ENCODE measurements at places on chromosomes 5 and 9.
A peak's percentile ranks its signal among the peaks of the same experiment; 100 is the strongest.

DNA sequence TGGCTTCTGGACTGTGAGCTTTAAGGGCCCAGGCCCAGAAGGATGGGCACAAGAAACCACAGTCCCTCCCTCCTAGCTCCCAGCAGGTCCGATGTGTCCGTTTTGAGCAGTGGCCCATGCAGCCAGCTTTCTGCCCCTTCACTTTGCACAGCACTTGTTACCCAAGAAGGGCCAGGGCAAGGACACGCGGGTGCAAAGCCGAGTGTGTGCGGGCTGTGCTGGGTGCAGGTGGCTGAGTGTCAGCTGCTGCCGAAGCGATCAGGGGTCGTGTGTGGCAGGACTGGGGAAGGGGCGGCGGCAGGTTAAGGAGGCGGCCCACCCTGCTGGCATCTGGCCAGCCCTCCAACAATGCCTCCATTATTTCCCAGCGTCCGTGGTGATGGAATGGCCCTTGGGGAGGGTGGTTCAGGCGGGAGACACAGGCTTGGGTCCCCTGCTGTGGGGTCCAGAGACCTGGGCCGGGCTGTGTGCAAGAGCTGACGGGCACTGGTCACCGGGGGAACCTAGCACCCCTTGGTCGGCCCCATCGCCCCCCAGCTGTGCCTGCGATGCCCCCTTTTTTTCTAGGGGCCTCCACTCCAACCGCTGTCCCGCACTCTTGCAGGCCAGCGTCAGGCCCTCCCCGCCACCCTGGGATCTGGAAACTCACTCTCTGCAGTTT, 653 bp downstream of the LHX3 start:
- no peak for DNase-seq

- no peak for DNase-seq
Observed at GRCh38 chr5:126640866-126641265, 40.1 kb downstream of the PHAX start.

- DNase-seq, result no peak
Observed at GRCh38 chr9:76453785-76454184, 5.2 kb upstream of the GCNT1 start.

DNA sequence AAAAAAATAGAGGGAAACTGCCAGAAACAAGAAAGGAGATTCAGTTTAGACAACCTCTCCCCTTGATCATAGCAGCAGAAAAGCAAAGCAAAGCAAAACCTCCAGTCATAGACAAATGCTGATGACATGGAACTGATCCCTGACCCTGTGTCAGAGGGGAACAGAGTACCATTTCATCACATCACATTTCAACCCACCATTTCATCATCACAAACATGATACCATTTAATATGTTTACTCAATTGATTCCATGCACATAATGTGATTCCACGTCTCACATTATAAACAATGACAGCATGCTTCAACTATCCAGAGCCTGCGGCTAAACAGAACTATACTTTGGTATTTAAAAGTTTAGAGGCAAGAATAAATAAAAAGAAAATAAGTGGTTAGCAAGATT, 28.7 kb upstream of the ACOT12 start:
- DNase-seq, result no peak

DNA sequence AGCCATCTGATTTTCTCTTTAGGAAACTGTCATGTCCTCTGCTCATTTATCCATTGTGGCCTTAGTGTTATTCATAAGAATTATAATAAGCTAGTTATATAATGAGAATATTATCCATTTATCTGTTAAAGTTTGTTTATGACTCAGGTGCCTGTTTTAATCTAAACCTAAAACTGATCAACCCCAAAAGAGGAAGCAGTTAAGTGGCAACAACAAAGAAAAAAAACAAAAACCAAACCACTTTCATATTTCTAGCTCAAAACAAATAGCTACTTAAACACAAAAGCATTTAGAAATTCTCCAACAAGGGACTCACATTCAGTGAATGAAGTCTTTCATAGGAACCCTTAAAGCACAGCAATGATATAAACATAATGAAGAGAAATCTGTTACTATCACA, 116.4 kb downstream of the APBA1 start:
- no peak for DNase-seq

DNA sequence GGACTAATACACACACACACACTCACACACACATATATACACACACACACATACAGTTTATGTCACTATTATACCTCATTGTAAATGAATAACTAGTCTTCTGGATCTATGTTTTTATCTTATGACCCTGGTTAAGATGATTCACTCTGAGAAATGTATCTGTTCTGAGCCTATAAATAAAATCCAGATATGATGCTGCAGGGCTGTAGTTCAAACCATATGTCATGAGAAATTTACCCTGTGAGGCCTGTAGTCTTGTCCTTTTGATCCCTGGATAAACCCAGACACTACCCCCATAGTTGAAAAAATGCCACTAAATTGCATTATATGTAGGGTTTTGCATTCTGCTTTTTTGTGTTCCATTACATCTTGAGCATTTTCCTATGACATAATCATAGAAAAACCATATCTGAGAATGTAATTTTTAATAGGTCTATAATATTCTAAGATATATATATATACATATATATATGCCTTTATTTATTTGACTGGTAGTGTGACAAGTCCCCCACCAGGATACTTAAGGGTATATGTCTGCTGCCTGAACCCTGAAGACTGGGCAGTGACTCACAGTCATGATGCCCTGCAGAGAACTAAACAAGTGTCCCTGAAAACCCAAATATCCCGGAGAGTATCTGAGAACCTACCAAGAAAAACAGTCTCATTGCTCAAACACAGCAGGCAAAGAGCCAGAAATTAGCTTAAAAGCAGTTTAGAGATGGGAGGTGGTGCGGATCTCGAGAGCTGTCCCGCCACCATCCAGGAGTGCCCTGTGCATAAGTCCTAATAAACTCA, 18.4 kb upstream of the ALDOB start:
- DNase-seq, result no peak

DNA sequence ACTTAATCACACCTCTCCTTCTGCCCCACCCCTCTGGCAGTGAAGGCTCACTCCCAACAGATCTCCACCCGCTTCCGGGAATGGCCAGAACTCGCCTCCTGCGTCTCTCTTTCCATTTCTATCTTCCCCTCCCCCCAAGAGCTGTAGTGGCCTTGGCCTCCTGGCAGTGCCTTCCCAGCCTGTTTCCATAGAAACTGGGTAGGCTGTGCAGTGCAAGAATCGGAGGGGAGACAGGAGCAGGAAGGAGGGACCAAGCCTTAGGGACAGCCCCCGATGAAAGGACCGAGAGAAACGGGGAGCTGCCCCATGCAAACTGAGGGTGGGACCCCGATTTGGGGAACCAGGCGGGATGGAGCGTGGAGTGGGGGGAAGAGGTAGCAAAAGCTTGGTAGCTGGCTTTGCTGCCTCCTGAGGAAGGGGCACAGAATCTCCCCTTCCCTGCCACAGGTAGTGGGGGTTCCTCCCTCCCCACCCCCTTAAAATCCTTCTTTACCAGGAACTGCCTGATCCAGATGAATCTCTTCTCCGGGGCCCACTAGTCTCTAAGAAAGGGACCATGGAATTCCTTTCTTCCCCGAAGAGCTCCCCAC, 4.5 kb upstream of the PCDH1 start:
- DNase-seq, result peak; percentile 29

DNA sequence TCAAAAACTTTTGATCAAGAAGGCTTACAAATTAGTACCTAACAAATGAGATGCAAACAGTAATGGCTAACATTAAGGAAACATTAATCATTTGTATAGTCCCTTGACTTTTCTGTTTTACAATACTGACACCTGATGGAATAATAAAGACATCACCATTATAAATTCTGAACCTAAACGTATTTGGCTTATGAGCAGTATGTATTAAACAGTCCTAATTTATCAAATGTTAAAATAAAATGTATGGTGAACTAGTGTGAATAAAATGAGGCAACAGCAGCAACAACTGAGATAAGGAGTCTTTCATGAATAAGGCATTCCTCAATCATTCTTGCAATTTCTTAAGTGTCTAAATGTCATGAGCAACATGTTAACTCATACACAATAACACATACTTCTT, 6.0 kb downstream of the PUM3 start:
- no peak for DNase-seq

GRCh38 chr9:118009614-118010013, 305.4 kb downstream of the TLR4 start:
- DNase-seq, result no peak

DNA sequence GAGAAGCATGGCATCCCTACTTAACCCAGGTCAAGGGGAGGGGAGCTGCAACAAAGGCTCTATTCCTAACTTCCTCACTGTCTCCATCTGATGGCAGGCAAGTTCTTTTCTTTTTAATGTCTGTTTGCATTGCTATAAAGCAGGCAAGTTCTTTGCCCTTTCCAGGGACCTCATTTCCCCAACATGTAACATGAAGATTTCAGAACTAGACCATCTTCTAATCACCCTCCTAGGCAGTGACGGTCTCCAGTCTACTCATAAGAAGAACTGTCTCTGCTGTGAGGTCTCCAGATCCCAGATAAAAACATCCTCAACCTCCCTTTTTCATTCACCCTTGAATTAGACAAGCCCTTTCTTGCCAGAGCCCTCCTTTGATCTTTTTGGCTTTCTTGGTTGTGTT, 42.1 kb downstream of the PPP1R2B start:
- no peak for DNase-seq

GRCh38 chr9:10003047-10003446, 609.8 kb downstream of the PTPRD start:
- DNase-seq, result no peak

DNA sequence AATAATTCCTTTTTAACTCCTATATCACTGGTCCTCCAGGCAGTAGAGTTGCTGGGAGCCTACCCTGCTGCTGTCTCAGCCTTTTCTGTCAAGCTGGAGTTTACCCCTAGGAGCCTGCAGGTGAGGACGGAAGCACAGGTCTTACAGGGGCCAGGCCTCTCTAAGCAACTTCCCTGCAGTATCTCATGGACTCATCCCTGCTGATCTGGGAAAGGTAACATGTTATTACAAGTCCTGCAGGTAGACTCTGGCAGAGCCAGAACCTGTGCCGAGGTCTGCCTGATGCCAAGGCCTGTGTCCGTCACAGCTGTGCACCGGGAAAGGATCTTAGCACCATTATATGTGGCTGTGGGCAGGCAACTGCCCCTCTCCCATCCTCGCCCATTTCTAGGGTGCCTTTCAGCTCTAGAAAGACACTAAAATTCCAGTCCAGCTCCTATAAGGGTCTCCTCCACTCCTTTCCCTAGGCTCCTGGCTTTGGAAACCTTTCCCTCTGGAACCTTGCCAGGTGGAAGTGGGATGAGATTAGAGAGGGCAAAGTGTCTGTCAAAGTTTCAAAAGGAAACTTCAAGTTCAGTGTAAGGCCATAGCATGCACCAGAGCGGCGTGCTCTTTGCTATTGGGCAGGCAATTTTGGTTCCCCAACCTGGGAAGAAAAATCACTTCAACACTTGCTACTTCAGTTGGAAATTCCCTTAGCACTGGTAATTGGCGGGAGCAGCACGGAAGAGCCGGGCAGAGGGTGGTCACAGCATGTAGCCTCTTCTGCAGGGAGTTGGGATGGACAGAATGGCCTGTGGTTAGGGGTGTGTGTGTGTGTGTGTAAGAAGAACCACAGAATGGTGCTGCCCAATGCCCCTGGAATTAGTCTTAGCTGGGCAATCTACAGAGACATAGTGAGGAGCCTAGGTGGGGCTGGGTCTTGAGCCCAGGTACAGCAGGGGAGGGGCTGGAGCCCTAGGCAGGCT, 17.5 kb downstream of the TMEM171 start:
- DNase-seq, result no peak

GRCh38 chr5:218457-219291, 554 bp downstream of the SDHA start:
- no peak for DNase-seq
